ENCODE measurements at places on chromosomes 12 and 14.

GRCh38 chr14:90559811-90560492 is 163.1 kb downstream of the CALM1 start:
- DNase-seq = no peak

- no peak for DNase-seq
These were observed 3.9 kb upstream of the NUDT14 start for GRCh38 chr14:105185001-105185400.

GRCh38 chr12:5038781-5039311 is 4.8 kb upstream of the KCNA5 start:
- DNase-seq = no peak

DNA sequence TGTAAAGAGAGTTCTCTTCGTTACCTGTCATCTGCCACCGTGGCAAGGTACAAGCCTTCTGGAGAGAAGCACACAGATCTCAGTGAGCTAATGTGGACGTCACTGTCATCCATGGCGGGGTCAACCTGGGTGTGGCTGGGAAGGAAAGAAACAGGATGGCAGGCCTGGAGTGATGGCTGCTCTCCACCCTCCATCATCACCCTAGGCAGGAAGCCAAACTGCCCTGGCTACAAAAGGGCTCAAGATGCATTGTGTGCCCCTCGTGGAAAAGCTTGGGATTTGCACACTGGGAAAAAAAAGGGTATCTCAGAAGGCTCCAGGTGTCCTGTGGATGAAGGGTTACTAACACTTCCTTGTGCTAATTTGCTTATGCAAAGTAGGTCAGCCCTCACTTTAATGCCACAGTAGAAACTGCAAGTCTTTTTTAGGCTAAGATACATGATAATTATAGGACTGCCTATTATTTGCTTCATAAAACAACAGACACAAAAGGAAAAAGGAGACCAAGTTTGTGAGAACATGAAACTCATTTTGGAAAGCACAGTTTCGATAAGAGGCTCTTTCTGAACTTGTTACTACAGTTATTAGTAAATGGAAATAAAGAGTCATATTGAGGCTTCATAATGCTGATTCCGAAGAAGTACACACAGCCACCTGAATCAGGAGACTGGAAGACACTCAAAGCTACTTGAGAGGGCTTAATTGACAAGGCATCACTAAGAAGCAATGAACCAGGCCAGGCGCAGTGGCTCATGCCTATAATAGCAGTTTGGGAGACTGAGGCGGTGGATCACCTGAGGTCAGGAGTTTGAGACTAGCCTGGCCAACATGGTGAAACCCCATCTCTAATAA is 18.9 kb downstream of the RFC5 start:
- DNase-seq = no peak

- DNase-seq = no peak
These were observed 80.4 kb upstream of the CLEC14A start for GRCh38 chr14:38336298-38336697.

GRCh38 chr14:105026033-105026785 is 5.3 kb upstream of the CDCA4 start:
- no peak for DNase-seq
